AML-193 (cell line): ENCODE measurements at places on chromosomes 13 and 19.

- DNase-seq, result no peak
Measured at GRCh38 chr19:58584498-58585441, 11.6 kb upstream of the MZF1 start.

DNA sequence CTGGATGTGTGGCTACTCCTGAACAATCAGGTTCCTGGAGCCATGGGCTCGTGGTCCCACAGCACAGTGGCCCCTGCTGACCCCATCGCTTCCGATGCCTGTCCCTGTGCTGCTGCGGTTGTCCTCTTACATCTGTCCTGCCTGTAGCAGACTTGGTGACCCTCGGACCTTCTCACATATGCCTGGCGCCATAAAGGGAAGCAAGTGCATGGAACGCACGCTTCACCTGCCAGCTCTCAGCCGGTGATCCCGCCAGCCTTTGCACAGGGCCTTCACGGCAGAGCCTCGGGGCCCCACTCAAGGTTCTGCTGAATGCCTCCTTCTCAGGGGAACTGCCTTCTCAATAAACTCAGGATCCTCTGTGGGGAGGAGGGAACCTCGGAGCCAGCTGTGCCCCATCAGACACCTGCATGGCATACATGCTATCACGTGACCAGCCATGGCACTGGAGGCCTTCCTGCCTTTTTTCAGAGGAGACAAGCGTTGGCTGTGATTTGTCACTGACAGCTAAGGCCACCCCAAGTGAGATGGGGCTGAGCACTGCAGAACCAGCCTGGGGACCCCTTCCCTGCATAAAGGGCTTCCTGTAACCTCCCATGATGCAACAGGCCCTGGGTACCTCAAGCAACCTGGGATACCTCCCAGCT lies 24.3 kb downstream of the PEPD start:
- no peak for DNase-seq

GRCh38 chr19:920051-920864 lies 3.1 kb downstream of the KISS1R start:
- peak; percentile 40 for DNase-seq

GRCh38 chr13:46562152-46562551 lies 9.2 kb downstream of the LRCH1 start:
- DNase-seq, result no peak

DNA sequence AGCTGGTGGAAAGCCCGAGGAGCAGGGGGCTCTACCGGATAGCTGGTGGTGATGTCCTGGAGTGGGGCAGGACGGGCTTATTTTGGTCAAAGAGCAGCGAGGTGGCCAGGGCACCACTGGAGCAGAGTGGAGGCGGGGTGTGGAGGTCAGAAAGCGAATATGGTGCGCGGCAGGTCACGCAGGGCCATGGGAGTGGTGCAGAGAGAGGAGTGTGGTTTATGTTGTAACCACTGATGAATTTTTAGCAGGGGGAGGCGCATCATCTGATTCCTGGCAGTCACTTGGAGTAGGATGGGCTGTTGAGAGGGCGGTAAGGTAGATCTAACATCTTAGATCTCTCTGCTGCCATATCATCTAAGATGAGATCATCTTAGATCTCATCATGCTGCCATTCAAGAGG lies 1.4 kb upstream of the ZNF414 start:
- peak; percentile 89 for DNase-seq

DNA sequence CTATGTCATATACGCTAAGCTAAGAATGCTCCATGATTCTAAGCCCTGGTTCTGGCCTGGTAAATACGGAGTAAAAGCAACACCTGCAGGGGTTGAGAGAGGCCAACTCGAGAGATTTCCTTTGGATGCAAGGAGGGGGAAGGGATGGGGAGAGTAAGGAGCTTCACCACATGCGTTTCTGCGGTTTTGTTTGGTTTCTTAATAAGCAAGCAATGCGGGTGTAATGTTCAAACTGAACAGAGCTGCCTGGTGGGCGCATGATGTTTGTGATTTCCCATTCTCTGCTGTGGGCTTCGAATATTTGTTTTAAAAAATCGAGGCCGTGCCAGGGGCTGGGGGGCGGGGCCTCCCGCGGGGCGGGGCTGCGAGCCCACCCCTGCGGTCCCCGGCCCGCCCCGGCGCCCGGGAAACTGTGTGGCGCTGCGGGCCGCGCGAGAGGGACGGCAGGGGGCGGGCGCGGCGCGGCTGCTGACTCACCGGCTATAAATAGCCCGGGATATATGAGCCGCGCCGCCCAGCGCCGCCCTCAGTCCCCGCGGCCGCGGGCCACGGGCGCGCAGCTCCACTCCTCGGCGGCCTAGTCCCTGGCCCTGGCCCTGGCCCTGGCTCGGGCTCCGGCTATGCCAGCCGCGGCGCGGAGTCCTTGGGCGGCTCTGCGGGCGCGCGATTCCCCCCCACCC lies 5.1 kb downstream of the BBC3 start:
- DNase-seq, result peak; percentile 75

DNA sequence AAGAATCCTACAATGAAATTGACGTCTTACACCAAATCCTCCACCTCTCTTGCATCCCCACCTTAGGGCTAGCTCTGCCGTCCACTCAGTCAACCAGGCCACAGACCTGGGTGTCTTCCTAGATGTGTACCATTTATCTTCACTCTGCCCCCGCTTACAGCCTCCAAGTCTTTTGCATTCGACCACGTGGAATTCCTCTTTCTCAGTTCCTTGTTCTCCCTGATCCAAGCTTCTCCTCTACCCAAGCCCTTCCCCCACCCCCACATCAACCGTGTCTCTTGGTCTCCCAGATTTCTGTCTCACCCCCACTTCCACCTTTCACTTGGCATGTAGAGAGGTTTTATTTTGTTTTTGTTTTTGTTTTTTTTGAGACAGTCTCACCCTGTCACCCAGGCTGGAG lies 1.2 kb upstream of the DMWD start:
- no peak for DNase-seq

DNA sequence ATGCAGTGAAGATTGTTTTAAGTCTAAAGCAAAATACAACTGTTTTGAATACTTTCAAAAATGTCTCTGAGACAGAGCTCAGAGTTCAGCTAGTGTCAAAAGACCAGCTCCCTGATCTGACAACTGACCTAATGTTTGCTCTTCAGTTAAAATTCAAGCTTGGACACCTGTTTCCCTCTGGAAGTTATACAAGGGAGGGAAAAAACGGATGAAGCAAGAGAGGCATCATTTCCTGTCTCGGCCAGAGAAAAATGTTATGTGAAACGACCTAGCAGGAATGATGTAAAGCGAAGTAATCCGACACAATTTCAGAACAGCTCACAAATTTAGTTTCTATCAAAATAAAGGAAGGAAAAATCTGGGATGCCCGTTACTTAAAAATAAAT lies 59.4 kb downstream of the ZAR1L start:
- no peak for DNase-seq

GRCh38 chr13:23765531-23765930 lies 123.7 kb downstream of the MIPEP start:
- DNase-seq, result no peak

GRCh38 chr13:46726347-46726746 lies 70.6 kb downstream of the ESD start:
- no peak for DNase-seq

- peak; percentile 64 for DNase-seq
Measured at GRCh38 chr19:37594982-37595382, 306 bp downstream of the ZNF540 start.

- no peak for DNase-seq
Measured at GRCh38 chr13:23630349-23631093, 60.3 kb downstream of the TNFRSF19 start.

DNA sequence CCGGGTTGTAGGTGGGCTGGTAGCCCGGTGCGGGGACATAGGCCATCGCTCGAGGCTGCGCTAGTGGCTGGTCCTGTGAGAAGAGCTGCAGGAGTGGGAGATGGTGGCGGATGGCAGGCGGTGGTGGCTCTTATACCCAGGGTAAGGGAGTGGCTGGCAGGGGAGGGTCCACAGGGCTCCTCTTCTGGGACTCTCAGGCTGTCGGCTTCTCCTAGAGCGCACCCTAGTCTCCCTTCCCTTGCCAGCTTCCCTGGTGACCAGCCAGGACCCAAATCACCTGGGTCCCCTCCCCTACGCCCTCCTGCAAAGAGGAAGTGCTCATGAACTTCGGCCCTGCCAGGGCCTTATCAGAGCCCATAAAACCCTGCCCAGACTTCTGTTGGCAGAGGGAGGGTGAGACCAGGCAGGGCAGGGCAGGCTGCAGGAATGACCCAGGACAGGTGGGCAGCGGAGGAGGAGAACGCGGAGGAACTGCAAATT lies at the start of gene LGALS4:
Gene LGALS4, minus strand, starts transcription at position 105 of the 480 bp plus-strand sequence. Its CDS starts 59 bp downstream, at position 46.
- DNase-seq, result no peak

- DNase-seq, result no peak
Measured at GRCh38 chr13:20953245-20953931, 50.8 kb upstream of the XPO4 start.

- no peak for DNase-seq
Measured at GRCh38 chr19:19142347-19142746, 4.1 kb upstream of the TMEM161A start.

GRCh38 chr13:78370231-78370630 lies 233.1 kb downstream of the POU4F1 start:
- no peak for DNase-seq

- DNase-seq, result no peak
Measured at GRCh38 chr13:47976325-47976724, 24.7 kb downstream of the SUCLA2 start.

DNA sequence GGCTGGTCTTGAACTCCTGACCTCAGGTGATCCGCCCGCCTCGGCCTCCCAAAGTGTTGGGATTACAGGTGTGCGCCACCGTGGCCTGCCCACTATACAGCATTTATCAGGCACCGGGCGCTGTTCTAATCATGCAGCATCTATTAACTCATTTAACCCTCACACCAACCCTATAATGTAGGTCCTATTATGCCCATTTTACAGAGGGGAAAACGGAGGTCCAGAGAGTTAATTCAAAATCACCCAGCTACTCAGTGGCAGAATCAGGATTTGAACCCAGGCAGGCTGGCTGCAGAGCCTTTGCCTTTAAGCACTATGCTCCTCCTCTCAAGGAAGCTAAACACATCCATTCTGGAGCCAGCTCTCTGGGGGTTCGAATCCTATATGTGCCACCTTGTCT lies 54.3 kb downstream of the MAP4K1 start:
- DNase-seq, result no peak

DNA sequence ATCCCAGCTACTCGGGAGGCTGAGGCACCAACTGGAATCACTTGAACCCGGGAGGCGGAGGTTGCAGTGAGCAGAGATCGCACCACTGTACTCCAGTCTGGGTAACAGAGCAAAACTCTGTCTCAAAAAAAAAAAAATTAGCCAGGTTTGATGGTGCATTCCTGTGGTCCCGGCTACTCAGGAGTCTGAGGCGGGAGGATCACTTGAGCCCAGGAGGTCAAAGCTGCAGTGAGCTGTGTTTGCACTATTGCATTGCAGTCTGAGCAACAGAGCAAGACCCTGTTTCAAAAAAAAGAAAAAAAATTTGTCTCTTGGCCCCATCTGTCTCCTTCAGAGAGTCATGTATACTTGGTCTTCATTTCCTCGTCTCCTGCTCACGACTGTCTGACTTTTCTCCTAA lies 1.6 kb downstream of the CCDC97 start:
- no peak for DNase-seq

- no peak for DNase-seq
Measured at GRCh38 chr19:3838661-3839060, 30.2 kb downstream of the ZFR2 start.

DNA sequence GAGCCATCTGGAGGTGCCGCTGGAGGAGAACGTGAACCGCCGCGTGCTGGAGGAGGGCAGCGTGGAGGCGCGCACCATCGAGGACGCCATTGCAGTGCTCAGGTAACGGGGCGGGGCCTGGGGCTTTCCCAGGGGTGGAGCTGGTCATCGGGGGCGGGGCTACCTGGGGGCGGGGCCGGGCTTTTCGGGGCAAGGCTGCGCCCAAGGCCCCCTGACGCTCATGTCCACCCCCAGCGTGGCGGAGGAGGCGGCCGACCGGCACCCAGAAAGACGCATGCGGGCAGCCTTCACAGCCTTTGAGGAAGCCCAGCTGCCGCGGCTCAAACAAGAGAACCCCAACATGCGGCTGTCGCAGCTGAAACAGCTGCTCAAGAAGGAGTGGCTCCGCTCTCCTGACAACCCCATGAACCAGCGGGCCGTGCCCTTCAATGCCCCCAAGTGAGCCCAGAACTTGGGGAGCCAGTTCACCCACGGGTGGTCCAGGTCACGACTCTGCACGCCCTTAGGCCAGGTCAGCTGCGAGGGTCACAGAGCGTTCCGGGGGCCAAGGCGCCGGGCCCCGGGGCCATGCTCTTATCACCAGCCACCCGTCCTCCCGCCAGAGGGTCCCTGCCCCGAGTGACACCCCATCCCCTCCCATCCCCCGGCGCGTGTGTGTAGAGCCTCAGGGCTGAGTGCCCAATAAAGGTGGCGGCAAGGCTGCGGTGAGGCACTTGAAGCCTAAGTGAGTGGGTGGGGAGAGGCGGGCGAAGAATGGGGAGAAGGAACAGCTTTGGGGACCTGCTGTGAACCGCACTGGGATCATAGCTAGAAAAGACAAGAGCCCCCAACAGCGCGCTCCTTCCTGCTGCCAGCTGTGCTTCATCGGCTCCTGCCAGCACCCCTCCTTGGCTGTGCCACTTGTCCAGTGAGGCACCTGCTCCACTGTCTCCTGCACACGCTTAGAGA lies 10.7 kb downstream of the CCDC124 start:
- DNase-seq, result no peak

DNA sequence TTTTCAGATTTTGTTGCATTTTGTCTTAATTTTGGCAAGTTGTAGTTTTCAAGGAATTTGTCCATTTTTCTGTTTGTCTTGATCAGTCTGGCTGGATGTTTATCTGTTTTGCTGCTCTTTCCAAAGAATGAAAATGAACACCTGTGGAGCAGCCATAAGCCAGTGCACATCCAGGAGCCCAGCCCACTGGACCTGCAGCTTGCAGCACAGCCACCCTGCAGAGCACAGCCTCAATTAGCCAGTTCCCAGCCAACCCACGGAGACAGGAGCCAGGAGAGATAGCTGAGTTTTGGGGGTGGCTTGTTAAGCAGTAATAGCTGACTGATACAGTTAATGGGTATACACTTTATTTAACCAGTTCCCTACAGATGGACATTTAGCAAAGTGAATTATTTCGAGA lies 38.0 kb upstream of the URI1 start:
- no peak for DNase-seq

GRCh38 chr13:108957369-108958012 lies 328.1 kb downstream of the MYO16 start:
- DNase-seq, result no peak

GRCh38 chr13:48110931-48111721 lies 16.2 kb upstream of the MED4 start:
- no peak for DNase-seq

DNA sequence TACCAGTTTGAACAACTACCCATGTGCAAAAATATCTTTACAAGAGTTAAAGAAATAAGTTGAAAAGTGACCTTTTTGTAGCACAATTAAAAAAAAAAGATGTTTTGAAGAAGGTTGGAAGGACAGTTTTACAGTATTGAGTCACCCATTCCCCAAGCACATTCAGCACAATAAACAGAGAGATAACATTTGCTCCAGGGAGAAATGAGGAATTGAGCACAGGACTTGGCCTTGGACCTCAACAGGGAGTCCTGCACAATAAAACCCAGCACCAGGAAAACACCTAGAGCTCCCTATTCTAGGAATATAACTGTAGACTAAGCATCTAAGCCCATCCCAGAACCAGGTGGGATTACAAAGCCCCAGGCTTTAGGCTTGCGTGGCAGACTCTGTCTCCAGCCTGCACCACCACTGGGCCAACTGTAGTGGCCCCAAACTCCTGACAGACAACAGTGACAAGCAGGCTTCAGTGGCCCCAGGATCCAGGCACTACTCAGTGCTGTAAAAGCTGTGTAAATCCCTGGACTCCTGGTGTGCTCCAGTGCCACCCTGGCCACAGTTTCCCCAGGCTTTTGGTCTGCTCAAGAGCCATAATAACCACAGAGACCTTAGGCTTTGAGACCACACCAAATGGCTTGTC lies 857.2 kb downstream of the SLITRK1 start:
- no peak for DNase-seq

GRCh38 chr19:53960886-53961285 lies 1.9 kb upstream of the CACNG8 start:
- no peak for DNase-seq
